ENCODE measurements at places on chromosomes 11 and 22. TPM values are rescaled to one million over a fixed set of nuclear protein-coding genes. Genes with fewer than 3 reads are reported as not detected.
A peak's percentile ranks its signal among the peaks of the same experiment; 100 is the strongest.

DNA sequence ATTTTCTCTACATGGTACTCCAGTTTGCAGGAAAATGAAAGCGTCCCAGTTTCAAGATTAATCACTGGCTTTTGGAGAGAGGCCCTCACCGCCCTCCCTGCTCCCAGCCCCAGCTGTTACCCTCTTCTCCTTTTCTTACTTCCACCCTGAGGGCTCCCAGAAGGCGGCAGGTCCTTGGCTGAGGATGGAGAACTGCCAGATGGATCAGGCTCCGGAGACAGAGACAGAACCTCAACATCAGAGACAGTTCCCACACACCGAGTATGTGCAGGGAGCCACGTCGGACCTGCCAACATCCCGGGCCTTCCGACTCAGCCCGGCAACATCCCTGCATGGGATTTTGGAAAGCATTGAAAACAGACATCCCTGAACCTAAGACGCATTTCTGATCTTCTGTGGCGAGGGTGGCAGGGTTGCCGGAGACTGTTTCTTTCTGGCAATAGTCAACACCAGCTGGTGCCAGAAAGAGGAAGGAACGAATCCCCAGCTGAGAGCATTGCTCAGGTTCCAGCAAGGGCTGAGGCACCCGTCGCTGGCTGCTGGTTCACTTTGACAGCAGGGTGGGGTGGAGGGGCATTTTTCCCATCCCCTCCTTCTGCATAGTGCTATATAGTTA, 467.1 kb downstream of the MIAT start:
- DNase-seq, result no peak

- no peak for DNase-seq
These were observed 215.4 kb upstream of the UBASH3B start for GRCh38 chr11:122439866-122440810.

GRCh38 chr22:25645266-25645665, 80.8 kb downstream of the GRK3 start:
- DNase-seq, result no peak

GRCh38 chr11:132116516-132116915, 746.1 kb downstream of the NTM start:
- no peak for DNase-seq

DNA sequence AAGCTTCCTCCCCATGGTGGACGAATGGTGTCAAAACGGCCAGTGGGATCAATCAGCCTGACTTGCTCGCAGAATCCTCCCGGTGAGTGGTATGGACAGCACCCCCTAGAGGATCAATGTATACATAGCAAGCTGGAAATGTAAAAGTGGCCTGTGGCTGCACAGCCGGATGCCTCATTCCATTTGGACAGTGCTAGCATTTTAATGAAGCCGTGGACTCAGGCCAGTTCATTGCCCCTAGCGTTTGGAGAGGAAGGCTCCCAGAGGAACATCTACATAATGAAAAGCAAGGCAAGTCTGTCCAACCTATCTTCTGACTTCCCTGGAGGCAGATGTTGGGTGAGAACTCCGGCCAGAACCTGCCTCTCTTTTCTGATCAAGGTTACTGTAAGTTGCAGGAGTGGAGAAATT, 942.3 kb downstream of the NTM start:
- DNase-seq, result peak; percentile 9

- DNase-seq, result no peak
These were observed 198.8 kb upstream of the KIRREL3 start for GRCh38 chr11:127199306-127199801.

GRCh38 chr22:46053563-46054090, 76.7 kb upstream of the WNT7B start:
- DNase-seq, result peak; percentile 74

GRCh38 chr22:41369837-41370236, 11.9 kb upstream of the TEF start:
- no peak for DNase-seq

- no peak for DNase-seq
These were observed 991 bp upstream of the SLCO2B1 start for GRCh38 chr11:75149766-75150465.

- peak; percentile 72 for DNase-seq
These were observed 4.1 kb upstream of the PLAAT2 start for GRCh38 chr11:63567044-63567840.

GRCh38 chr11:693415-693831, 1.6 kb downstream of the DEAF1 start:
- no peak for DNase-seq

DNA sequence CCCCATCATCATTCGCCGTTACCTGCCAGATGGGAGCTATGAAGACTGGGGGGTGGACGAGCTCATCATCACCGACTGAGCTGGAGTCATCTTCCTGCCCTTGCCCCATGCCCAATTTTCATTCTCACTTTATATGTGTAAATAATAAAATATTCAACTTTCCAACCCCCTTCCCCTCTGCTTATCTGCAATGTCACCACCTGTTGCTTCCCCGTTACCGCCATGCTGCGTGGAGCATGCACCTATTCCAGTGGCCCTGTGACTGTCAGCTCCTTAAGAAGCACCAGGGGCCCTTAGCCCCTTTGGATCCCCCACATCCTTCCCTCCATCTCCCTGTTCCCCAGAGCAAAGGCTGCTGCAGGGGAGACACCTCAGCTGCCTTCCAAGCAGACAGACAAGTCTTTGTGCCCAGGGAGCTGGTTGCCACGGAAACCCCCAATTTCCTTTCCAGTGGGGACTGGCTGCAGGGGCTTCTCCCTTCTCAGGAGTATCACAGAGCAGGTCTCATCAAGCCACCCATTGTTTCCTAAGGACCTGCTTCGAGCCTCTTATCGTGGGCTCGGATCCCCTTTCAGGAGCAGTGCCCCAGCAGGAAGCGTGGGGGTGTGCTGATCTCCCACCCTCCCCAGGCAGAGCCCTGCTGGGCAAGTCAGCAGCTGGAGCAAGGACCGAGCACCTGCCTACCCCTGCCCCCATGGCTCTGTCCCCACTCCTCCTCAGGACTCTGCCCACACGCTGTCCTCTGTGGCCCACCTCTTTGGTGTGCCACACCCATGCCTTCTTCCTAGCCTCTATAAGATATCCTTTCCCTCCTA, 14.3 kb downstream of the POLR2F start:
- DNase-seq, result no peak

DNA sequence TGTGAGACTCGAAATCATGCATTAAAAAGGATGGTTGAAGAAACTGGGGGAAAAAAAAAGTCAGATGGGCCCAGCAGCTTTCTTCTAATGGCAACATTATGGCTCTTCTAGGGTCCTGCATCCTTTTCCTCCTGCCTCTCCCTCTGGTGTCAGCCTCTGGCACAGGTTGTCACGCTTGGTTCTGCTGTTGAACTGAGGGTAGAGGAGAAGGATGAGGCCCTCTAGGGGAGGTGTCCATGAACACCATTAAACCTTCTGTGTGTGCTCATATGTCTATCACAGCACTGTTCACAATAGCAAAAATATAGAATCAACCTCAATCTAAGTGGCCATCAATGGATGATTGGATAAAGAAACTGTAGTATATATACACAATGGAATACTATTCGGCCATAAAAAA, 36.0 kb downstream of the BUD13 start:
- DNase-seq, result peak; percentile 16

GRCh38 chr11:29320196-29320595, 696.6 kb downstream of the KCNA4 start:
- DNase-seq, result no peak

GRCh38 chr22:40525250-40525884, 111.2 kb downstream of the MRTFA start:
- peak; percentile 87 for DNase-seq

DNA sequence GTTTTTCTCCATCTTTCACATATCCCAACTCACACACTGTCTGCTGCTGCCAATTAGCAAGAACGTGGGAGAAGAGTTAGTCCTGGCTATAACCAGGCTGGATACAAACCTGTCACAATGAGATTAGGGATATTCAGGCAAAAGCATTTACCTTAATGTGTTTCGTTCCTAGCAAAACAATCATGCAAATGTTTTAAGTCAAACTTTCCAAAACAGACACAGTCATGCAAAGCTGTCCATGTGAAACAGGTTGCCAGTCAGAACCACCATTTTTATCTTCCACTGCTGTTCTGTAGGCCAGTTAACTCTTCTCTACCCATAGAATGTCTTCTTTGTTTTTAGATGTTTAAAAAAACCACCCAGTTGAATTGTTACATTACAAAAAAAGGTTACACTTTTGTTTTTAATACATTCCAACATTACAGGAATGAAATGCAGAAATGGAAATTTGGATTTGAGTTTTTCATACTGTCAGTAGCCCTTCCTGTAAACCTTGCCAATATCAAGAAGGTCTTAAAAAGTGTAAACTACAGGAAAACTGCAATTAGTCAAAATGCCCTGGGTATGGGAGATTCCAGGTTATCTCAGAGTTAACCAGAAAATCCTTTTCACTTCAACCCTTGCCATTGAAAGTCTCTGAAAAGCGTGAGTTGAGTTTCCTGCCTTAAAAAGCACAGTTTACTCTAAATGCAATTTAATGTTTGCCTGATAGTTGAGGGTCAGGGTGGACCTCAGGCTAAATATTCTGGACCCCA, 34.2 kb upstream of the LDLRAD3 start:
- DNase-seq, result no peak

- no peak for DNase-seq
These were observed 290.0 kb downstream of the TBC1D22A start for GRCh38 chr22:47052236-47053012.

GRCh38 chr11:18011633-18012032, 1.2 kb downstream of the SERGEF start:
- no peak for DNase-seq

DNA sequence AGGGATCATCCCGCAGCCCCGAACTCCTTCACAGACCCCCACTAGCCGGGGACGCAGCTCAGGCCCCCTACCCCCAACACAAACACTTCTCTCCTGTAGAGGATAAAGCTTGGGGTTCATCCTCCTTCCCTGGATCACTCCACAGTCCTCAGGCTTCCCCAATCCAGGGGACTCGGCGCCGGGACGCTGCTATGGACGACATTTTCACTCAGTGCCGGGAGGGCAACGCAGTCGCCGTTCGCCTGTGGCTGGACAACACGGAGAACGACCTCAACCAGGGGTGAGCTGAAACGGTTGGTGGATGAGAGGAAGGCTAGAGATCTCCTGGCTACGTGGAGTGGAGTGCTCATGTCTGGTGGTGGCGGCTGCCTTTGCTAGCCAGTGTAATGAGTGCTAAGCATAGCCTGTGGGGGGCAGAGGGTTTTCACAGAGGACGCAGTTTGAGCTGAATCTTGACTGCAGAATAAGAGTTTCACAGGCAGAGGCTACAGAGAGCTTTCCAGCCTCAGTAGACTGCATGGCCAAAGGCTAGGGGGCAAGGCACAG, 580 bp downstream of the ILK start:
- peak; percentile 73 for DNase-seq

DNA sequence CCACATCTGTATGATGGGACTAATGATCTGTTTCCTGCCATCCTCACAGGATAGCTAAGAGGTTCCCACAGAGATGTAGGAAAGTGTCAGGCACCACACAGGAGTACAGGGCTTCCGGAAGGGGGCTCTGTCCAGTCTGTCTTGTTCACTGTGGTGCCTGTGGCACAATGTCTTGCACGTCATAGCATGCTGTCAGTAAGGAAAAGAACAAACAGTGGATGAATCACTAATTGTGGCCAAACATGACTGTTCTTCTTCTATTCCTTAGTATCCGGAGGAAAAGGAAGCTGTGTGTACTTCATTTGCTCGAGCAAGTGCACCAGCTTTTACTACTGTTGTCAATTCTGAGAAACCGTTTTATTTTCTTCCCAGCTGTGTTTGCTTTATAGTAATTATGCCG, 73.4 kb upstream of the YWHAH start:
- DNase-seq, result no peak

GRCh38 chr11:66359662-66360087, 11.9 kb downstream of the SLC29A2 start:
- no peak for DNase-seq

GRCh38 chr11:1404461-1405185, 14.9 kb downstream of the BRSK2 start:
- no peak for DNase-seq

- DNase-seq, result no peak
These were observed 263.8 kb upstream of the NARS2 start for GRCh38 chr11:78838417-78838816.

DNA sequence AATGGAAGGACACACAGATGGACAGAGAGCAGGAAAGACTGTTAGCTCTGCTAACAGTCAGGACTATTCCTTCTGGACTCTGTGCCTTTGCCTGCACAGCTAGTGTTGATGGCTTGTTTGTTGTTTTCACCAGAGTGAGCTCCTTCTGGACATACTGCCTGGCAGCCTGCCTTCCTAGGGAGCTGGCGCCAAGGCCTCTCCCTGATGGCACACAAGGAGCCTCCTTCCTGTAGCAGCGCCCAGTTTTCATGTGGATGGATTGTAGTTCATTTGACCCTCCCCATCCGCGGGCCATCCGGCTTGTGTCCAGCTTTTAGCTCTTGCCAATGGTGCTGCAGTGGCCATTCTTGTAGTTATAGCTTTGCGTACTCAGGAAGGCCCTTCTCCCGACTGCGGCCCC, 16.6 kb upstream of the BCR start:
- no peak for DNase-seq

DNA sequence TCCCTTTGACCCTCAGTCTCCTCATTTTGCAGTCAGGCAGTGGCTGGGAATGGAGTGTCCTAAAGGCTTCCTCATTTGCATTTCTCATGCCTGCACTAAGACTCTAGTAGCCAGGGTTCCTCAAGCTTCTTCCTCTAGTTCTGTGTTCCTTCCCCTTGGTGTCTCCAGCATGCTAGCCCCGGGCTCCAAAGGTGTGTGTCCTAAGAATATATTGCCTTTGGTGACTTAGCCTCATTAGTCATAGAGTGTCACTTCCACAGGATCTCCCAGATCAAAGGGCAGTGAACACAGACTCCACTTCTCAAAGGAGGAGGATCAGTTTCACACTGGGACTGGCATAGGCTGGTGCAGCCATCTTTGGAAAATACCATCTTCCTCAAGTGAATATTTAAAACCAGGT, 21.4 kb upstream of the ACER3 start:
- DNase-seq, result no peak

- DNase-seq, result peak; percentile 22
These were observed 24.9 kb upstream of the EMSY start for GRCh38 chr11:76419896-76420295.

- peak; percentile 43 for DNase-seq
These were observed 437 bp downstream of the SLC43A3 start for GRCh38 chr11:57426439-57426928.

- DNase-seq, result no peak
These were observed 4461.3 kb upstream of the OR11H1 start for GRCh38 chr22:11066458-11067285.

- DNase-seq, result no peak
These were observed 10.7 kb upstream of the SESN3 start for GRCh38 chr11:95241681-95242081.

GRCh38 chr11:8715501-8715900, 32.9 kb downstream of the RPL27A start:
- no peak for DNase-seq

- no peak for DNase-seq
These were observed 8.8 kb downstream of the BMAL1 start for GRCh38 chr11:13286279-13286821.

- DNase-seq, result no peak
These were observed 19.8 kb downstream of the SCGB1A1 start for GRCh38 chr11:62438641-62439040.

Gene IL10RA
- 57.1 TPM for total RNA-seq

Gene OR52I2
- not detected for total RNA-seq

Gene GAL3ST1
- not detected for total RNA-seq

Gene EIF3M
- 408 TPM for total RNA-seq

Gene OR2AG1
- not detected for total RNA-seq

Gene ANKK1
- total RNA-seq, result 0.07 TPM

Gene RFPL1
- total RNA-seq, result not detected

Gene NXPE2
- total RNA-seq, result not detected

Gene B4GALNT4
- total RNA-seq, result 3.8 TPM

Gene SERHL2
- 0.78 TPM for total RNA-seq

Gene PIH1D2
- total RNA-seq, result 0.57 TPM

Gene TREH
- not detected for total RNA-seq

Gene MED17
- 29.9 TPM for total RNA-seq

Gene MS4A4A
- not detected for total RNA-seq
